ENCODE measurements at places on chromosomes 12 and 14. TPM values are rescaled to one million over a fixed set of nuclear protein-coding genes. Genes with fewer than 3 reads are reported as not detected.

Gene GTF2A1
- 35.1 TPM for total RNA-seq

Gene PTPN21
- total RNA-seq = not detected

Gene REP15
- total RNA-seq = not detected

Gene KRT83
- total RNA-seq = not detected

Gene SYT10
- total RNA-seq = not detected

Gene CCDC38
- not detected for total RNA-seq

Gene ADGRD1
- total RNA-seq = not detected

Gene KRT6C
- not detected for total RNA-seq

Gene TMEM179
- total RNA-seq = not detected

GRCh38 chr14:101004954-101005353 lies 101.4 kb upstream of the RTL1 start:
- peaks cover 22% of the 10 kb centered on the region for H3K27me3 ChIP-seq
- H3K27ac ChIP-seq = no peak overlapping the region
- peaks cover 11% of the 10 kb centered on the region for H3K4me1 ChIP-seq
- DNase-seq = no peak
- no peak overlapping the region for H3K4me3 ChIP-seq

GRCh38 chr12:48198672-48198971 lies 4.5 kb downstream of the OR10AD1 start:
- peak overlapping the region; percentile 90 for H3K27ac ChIP-seq
- peaks cover 37% of the 10 kb centered on the region for H3K4me1 ChIP-seq
- H3K27me3 ChIP-seq = peaks cover 11% of the 10 kb centered on the region
- H3K36me3 ChIP-seq = peaks cover 29% of the 10 kb centered on the region
- H3K4me3 ChIP-seq = peak overlapping the region; percentile 89

DNA sequence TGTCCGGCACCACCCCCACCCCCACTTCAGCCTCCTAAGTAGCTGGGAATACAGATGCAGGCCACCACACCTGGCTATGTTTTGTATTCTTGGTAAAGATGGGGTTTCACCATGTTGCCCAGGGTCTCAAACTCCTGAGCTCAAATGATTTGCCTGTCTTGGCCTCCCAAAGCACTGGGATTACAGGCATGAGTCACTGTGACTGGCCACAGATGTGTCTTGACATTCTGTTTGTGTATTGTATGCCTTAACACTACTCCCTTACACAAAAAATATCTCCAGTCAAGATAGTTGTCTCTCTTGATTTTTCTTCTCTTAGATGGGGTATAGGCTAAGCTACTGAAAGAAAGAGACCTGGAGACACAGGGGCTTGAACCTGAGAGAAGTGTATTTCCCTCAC lies 17.6 kb downstream of the CLEC14A start:
- H3K27me3 ChIP-seq = peaks cover 13% of the 10 kb centered on the region
- no peak for DNase-seq
- no peaks in the 10 kb centered on the region for H3K4me1 ChIP-seq
- H3K4me3 ChIP-seq = no peak overlapping the region
- H3K27ac ChIP-seq = no peak overlapping the region
- H3K36me3 ChIP-seq = no peaks in the 10 kb centered on the region

- H3K27ac ChIP-seq = no peak overlapping the region
- H3K36me3 ChIP-seq = no peaks in the 10 kb centered on the region
- no peak for DNase-seq
- no peak overlapping the region for H3K4me3 ChIP-seq
Measured at GRCh38 chr12:19227880-19228210, 98.3 kb downstream of the PLEKHA5 start.

- H3K4me3 ChIP-seq = no peak overlapping the region
- DNase-seq = no peak
- H3K4me1 ChIP-seq = peaks cover 60% of the 10 kb centered on the region
- no peak overlapping the region for H3K27ac ChIP-seq
- peaks cover 49% of the 10 kb centered on the region for H3K36me3 ChIP-seq
Measured at GRCh38 chr14:68973639-68974038, 5.5 kb downstream of the ACTN1 start.

DNA sequence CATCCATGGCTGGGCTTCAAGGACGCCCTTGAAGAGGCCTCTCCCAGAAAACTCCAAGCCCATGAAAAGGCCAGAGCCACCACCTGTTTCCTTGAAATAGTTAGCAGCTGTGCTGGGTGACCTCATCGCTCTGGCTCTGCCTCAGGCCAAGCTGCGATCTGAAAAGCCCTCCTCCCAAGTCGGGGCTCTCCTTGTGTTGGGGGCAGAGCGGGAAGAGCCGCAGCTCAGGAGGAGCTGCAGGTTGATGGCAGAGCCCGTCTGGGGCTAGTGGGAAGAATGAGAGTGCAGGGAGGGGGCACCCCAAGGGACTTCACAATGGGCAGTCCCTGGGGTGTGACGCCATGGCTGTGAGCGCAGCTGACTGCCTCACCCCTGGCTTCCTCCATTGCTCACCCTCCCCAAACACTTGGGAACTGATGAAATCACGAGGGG lies 50.0 kb upstream of the STON2 start:
- H3K4me1 ChIP-seq = peaks cover 7% of the 10 kb centered on the region
- no peak overlapping the region for H3K4me3 ChIP-seq
- H3K36me3 ChIP-seq = no peaks in the 10 kb centered on the region
- peaks cover 8% of the 10 kb centered on the region for H3K27me3 ChIP-seq

DNA sequence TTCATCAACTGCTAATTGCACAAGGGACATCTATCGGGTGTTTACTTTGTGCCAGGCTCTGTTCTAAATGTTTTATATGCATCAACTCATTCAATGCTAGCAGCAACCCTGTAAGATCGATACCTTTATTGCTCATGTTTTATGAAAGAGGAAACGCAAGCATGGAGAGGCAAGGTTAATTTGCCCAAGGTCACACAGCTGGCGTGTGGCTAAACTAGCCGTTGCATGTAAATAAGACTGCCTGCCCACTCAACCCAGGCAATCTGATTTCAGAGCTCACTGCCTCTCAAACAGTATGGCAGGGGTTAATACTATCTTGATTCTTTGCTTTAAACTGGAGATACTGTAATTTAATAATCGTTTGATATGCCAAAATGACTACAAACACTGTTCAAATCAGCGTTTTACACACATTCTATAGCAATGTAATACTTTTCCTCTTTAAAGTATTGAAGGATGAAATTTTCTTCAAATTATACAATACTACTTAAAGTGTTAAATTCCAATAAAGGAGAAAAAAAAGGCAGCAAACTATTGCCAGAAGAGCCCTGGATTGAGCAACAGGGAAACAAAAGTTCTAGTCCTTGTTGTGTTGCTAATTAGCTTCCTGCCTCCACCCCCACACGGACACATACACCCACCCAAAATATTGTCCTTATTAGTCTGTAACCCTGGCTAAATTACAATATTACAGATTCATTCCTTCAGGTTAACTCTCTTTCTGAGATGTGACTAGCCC lies 39.1 kb upstream of the DHRS7 start:
- H3K36me3 ChIP-seq = peaks cover under 1% of the 10 kb centered on the region
- H3K4me1 ChIP-seq = no peaks in the 10 kb centered on the region
- H3K27ac ChIP-seq = no peak overlapping the region
- DNase-seq = no peak

GRCh38 chr12:108914121-108914531 lies 34.2 kb downstream of the DAO start:
- H3K36me3 ChIP-seq = no peaks in the 10 kb centered on the region
- H3K27me3 ChIP-seq = peaks cover 4% of the 10 kb centered on the region
- no peak overlapping the region for H3K4me3 ChIP-seq

DNA sequence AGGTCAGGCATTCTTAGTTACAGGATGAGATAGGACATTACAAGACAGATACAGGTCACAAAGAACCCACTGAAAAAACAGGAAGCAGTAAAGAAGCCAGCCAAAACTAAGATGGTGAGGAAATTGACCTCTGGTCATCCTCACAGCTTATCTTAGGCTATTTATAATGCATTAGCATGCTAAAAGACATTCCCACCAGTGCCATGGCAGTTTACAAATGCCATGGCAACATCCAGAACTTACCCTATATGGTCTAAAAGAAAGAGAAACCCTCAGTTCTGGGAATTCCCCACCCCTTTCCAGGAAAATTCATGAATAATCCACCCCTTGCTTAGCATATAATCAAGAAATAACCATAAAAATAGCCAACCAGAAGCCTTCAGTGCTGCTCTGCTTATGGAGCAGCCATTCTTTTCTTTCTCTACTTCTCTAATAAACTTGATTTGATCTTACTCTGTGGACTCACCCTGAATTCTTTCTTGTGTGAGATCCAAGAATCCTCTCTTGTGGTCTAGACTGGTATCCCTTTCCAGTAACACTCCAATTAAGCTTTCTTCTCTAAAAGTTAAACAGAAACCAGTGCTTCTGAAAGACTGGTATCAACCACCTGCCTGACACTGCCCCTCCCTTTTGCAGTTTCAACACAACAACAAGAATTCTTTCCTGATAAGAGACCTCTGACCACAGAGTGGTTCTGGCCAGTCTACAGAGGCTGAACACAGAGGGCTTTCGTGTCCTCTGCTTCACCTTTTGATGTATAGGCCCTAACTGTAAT lies 86.9 kb downstream of the BCAT1 start:
- peaks cover 11% of the 10 kb centered on the region for H3K4me1 ChIP-seq
- no peak for DNase-seq
- no peak overlapping the region for H3K4me3 ChIP-seq
- H3K27ac ChIP-seq = no peak overlapping the region
- peaks cover 16% of the 10 kb centered on the region for H3K36me3 ChIP-seq

GRCh38 chr14:73780391-73780790 lies 66.2 kb upstream of the PNMA1 start:
- H3K27me3 ChIP-seq = no peaks in the 10 kb centered on the region
- no peak overlapping the region for H3K4me3 ChIP-seq
- peaks cover 24% of the 10 kb centered on the region for H3K36me3 ChIP-seq
- no peak overlapping the region for H3K27ac ChIP-seq

DNA sequence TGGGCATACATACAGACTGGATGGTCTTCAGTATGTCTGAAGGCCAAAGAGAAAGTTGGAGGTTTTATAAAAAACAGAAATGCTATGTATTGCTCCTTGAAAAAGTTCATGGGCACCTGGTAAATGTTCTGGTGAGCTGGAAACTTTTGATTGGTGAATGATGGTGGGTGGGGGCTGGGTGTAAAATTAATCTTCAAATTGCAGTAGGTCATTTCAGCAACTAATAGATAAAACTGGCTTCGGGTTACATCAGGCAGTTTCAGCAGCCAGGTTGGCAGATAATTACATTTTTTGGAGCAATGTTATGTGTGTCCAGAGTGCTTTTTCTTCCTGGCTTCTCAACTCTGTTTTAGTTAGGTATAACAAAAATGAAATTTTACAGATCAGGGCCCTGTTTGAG lies 35.3 kb downstream of the SDR9C7 start:
- peaks cover 2% of the 10 kb centered on the region for H3K36me3 ChIP-seq
- no peak overlapping the region for H3K27ac ChIP-seq
- peaks cover 1% of the 10 kb centered on the region for H3K27me3 ChIP-seq
- DNase-seq = no peak
- H3K4me1 ChIP-seq = no peaks in the 10 kb centered on the region

DNA sequence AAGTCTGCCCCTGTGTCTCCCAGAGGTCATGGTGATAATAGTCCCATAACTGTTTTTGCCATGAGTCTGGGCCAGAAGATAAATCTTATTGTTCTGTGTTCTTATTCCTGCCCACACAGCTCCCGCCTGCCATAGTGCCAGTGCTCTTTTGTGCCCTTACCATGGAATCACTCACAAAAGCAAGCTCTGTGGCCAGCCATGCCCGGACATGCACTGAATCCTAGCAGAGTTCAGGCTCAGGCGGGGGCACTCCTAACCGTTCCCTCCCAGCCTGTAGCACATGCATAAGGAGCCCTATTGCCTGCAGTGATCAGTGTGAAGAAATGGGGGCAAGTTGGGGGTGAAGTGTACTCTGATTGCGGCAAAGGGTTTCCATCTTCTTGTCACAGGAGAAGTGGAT lies 33.3 kb downstream of the DHRS2 start:
- peaks cover 7% of the 10 kb centered on the region for H3K27me3 ChIP-seq
- no peak overlapping the region for H3K27ac ChIP-seq
- no peaks in the 10 kb centered on the region for H3K36me3 ChIP-seq

DNA sequence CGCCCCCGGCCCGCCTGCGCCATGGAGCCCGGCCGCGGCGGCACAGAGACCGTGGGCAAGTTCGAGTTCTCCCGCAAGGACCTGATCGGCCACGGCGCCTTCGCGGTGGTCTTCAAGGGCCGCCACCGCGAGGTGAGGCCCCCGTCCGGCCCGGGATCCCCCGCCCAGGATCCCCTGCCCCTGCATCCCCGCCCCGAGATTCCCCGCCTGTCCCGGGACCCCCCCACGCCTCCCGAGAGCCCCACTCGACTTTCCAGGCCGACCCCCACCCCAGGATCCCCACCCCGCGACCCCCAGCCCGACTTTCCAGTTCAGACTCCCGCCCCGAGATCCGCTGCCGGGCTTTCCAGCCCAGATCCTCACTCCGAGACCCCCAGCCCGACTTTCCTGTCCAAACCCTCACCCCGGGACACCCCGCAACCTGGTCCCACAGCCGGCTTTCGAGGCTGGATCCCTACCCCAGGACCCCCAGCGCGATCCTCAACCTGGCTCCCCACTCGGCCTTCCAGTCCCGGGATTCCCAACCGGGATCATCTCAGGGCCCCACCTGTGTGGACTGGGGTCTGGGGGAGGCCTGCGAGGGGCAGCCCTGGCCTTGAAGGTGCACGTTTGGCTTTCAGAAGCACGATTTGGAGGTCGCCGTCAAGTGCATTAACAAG lies 688 bp downstream of the ULK1 start:
- H3K4me3 ChIP-seq = peak overlapping the region; percentile 89
- H3K27ac ChIP-seq = peak overlapping the region; percentile 84
- no peaks in the 10 kb centered on the region for H3K27me3 ChIP-seq
- H3K36me3 ChIP-seq = no peaks in the 10 kb centered on the region

- H3K4me3 ChIP-seq = no peak overlapping the region
- H3K4me1 ChIP-seq = peaks cover 8% of the 10 kb centered on the region
- H3K36me3 ChIP-seq = peaks cover 17% of the 10 kb centered on the region
- no peak for DNase-seq
Measured at GRCh38 chr12:104072099-104072498, 7.8 kb downstream of the HCFC2 start.

- H3K36me3 ChIP-seq = no peaks in the 10 kb centered on the region
- H3K4me1 ChIP-seq = no peaks in the 10 kb centered on the region
- H3K4me3 ChIP-seq = no peak overlapping the region
Measured at GRCh38 chr12:80761838-80762237, 45.1 kb downstream of the MYF5 start.
